ENCODE measurements at places on chromosomes 11 and 22. TPM values are rescaled to one million over a fixed set of nuclear protein-coding genes. Genes with fewer than 3 reads are reported as not detected.

DNA sequence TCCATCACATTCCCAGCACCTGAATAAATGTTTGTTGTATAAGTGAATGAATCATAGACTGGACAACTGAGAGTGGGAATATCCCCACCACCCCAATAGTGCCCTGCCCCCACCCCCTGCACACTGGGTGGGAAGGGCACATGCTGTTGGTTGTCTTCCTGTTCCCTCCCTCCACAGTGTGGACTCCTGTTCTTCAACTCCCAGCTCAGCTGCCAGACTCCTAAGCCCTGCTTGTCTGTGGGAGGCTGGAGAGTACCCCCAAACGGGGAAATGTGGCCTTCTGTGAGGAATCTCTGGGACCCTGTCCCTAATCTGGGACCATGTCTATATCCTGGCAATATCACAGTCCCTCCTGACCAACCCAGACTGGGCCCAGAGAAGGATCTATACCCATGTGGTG lies 5.5 kb upstream of the MYOD1 start:
- H3K27me3 ChIP-seq, result peaks cover 10% of the 10 kb centered on the region
- no peaks in the 10 kb centered on the region for H3K36me3 ChIP-seq
- no peak overlapping the region for H3K27ac ChIP-seq
- no peak overlapping the region for H3K4me3 ChIP-seq
- no peaks in the 10 kb centered on the region for H3K4me1 ChIP-seq

GRCh38 chr11:1076061-1076665 lies 1.5 kb downstream of the MUC2 start:
- peak; percentile 52 for DNase-seq
- H3K27ac ChIP-seq, result no peak overlapping the region
- no peaks in the 10 kb centered on the region for H3K27me3 ChIP-seq

DNA sequence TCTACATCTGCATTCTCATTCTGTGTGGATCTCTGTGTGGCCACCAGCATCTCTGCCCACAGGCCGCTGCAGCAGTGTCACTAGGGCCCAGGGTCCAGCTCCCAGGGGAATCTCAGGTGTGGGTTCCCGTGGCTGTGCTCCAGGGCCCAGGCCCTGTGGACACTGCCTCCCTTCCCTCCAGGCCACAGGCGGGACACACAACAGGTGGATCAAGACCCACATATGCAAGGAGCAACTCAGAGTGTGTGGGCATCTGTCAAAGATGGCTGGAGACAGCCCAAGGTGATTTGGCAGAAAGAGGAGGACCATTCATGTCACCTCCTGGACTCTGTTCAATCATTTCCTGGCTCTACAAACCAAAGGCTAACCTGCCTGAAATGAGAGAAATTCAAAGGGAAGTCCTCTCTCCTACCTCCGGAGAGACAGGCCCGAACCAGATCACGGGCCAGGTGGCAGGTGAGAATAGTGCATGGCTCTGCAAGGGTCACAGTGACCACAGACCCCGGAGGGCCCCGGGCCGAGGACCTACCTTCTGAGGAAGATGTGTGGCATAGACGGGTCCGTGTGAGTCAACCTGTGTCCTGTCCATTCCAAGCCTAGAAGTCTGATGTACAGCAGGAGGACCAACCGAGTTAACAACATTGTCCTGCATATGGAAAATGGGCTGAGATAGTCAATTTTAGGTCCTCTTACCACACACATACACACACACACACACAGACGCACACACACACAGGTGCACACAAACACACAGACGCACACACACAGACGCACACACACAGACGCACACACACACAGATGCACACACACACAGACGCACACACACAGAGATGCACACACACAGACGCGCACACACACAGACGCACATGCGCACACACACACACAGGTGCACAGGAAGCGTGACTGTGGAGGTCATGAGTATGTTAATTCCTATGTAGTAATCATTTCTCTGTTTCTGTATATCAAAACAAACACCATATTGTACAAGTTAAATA lies 1068.5 kb downstream of the BRD1 start:
- H3K27ac ChIP-seq, result no peak overlapping the region
- peaks cover 11% of the 10 kb centered on the region for H3K27me3 ChIP-seq
- no peaks in the 10 kb centered on the region for H3K4me1 ChIP-seq
- DNase-seq, result peak; percentile 54

FAM89B gene
- total RNA-seq, result 38.0 TPM

GRCh38 chr11:84420271-84420670 lies 1134.1 kb upstream of the CCDC90B start:
- no peaks in the 10 kb centered on the region for H3K4me1 ChIP-seq
- no peaks in the 10 kb centered on the region for H3K27me3 ChIP-seq
- no peak for DNase-seq
- H3K36me3 ChIP-seq, result peaks cover 6% of the 10 kb centered on the region
- no peak overlapping the region for H3K4me3 ChIP-seq

DNA sequence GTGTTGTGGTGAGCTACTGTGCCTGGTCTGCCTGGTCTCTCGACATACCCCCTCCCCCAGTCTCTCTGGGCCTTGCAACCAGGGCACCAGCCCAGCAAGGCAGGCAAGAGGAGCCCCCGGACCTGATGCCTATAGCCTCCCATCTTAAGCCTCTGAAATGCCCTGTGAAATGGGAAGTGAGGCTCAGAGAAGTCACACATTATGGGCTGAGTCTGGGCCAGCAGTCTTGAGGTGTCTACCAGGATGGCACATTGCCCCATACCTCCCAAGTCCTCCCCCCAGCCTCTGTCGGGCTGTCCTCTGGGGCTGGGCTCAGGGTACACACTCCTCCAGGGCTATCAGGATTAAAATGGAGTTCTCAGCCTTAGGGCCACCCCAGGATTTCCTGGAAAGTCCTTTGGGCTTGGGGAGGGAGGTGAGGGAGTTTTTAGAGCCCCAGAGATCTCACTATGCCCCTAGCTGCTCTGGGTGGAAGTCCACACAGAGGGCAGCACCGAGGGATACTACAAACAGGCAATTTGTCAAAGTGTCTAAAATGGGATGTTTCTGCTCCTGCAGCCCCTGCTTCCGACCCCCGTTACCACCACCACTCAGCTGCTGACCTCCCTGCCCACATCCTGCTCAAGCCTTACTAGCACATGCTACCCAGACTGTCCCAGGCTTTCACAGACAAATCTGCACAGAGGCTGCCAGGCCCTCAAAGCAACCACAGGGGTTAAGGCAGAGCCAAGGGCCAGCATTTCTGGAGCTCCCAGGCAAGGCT lies 3.1 kb upstream of the SH3BP1 start:
- no peaks in the 10 kb centered on the region for H3K36me3 ChIP-seq
- H3K4me3 ChIP-seq, result peak overlapping the region; percentile 68
- peak; percentile 82 for DNase-seq
- H3K4me1 ChIP-seq, result peaks cover 50% of the 10 kb centered on the region

GAB4 gene
- total RNA-seq, result not detected

MRGPRX4 gene
- total RNA-seq, result not detected

TESMIN gene
- total RNA-seq, result 4.9 TPM

SCT gene
- total RNA-seq, result not detected

PLEKHA7 gene
- total RNA-seq, result 0.84 TPM

DNA sequence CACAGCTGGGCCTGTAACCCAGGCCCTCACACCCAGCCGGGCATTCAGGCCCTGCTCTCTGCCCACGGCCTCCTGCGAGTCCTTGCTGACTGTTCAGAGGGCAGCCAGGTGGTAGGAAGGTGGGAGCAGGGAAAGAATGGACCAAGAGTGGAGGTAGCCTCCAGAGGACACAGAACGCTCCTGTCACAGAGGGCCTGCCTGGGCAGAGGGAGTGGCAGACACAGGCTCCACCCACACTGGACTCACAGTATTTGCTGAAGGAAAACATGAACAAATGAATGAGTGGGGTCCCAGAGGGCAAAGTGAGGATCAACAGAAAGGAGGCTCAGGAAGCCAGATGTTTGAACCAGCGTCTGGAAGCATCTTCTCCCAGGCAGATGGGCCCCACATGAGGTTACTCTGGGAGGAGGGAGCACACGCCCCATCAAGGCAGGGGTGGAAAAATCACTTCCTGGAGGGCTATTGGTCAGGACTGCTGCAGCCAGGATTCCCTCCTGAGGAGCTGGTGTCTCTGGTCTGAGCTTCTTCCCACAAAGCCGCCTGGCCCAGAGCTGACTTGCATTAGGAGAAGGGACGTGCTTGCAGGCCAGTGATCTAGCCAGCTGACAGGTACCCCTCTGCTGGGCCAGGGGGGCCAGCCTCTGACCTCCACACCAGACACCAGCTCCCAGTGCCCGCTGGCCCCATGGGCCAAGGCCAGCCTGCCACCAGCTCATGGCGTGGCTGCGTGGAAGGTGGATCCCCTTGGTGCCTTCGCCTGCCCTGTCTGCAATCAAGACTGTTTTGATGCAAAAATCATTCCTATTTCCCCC lies 84.0 kb downstream of the THAP12 start:
- H3K27me3 ChIP-seq, result peaks cover 4% of the 10 kb centered on the region
- H3K4me3 ChIP-seq, result no peak overlapping the region
- H3K4me1 ChIP-seq, result peaks cover 13% of the 10 kb centered on the region
- H3K36me3 ChIP-seq, result no peaks in the 10 kb centered on the region

DNA sequence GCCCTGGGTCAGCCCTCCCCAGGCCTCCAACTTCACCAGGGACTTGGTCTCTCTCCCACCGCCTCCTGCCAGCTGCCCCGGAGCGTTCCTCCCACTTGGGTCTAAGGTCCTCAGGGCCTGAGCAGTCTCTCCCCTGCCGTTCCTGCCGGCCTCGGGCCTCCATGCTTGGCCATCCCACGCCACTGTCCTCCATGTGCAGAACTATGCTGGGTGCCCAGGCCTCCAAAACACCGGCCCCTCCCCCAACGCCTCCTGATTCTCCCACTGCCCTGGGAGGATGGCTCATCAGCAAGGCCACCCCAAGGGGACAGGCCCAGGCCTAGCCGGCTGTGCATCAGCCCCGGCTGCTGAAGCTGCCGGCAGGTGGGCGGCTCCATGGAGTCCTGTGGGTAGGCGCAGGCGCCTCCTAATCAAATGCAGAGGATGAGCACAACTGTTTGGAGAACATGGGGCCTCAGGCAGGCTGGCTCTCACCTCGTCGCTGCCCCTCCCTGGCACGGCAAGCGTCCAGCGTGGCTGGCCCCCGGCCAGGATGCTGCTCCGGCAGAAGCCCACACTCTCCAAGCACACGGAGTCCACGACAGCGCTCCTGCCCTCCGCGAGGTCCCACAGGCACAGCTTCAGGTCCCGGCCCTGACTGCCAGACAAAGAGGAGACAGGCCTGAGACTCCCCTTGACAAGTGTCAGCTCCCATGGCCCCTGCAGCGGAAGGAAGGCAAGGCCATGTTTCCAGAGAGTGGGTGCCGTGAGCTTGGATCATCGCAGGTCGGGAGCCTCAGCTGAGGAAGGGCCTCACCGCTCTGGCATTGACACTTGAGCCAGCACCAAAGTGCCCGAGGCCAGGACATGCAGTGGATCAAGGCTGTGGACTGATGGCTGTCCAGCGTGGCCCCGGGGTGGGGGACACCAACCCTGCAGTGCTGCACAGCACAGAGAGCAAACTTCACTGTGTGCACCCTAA lies 42.6 kb downstream of the GNB1L start:
- H3K27me3 ChIP-seq, result no peaks in the 10 kb centered on the region
- no peak overlapping the region for H3K4me3 ChIP-seq
- no peak overlapping the region for H3K27ac ChIP-seq
- H3K4me1 ChIP-seq, result no peaks in the 10 kb centered on the region

DNA sequence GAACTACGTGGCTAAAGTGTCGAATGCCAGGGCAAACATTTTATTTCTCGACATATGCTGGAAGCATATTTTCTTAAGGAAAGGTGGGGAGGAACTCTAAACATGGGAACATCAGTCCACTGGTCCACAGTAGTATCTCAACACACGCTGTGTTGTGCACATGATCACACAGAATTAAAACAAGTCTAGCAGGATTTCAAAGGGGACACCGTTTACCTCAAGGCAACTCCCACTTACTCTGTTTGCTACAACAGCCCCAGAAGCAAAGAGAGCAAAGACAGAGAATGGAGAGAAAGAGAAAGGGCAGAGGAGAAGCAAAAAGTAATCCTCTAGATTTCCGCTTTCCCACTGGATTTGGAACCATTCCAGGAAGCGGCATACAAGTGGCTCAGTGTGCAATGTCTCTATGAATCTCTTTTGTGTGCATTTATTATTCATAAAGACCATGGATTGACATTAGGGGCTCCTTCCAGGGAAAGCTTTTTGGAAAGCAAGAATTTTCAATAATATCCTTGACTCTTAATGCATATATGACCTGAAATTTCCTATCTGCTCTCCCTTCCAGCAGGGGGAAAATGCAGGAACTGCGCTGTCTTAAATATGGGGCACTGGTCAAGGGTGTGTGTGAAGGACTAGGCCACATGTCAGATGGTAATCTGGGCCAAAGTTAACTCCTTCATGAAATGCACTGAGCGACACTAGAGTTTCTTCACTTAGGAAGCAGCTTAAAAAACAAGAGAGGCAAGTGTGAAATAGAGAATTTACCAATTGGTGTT lies 34.8 kb upstream of the CCDC34 start:
- no peak overlapping the region for H3K27ac ChIP-seq
- H3K4me1 ChIP-seq, result no peaks in the 10 kb centered on the region
- H3K27me3 ChIP-seq, result peaks cover 9% of the 10 kb centered on the region
- no peak for DNase-seq

TYR gene
- total RNA-seq, result not detected

- no peak overlapping the region for H3K27ac ChIP-seq
- peak overlapping the region; percentile 67 for H3K4me3 ChIP-seq
- H3K27me3 ChIP-seq, result peaks cover 7% of the 10 kb centered on the region
- DNase-seq, result no peak
Measured at GRCh38 chr11:1573903-1574237, 1.8 kb upstream of the DUSP8 start.

P2RY2 gene
- 0.20 TPM for total RNA-seq

GRCh38 chr11:120420572-120420971 lies 84.4 kb downstream of the ARHGEF12 start:
- H3K27me3 ChIP-seq, result no peaks in the 10 kb centered on the region
- no peak for DNase-seq
- H3K36me3 ChIP-seq, result peaks cover 4% of the 10 kb centered on the region
- no peaks in the 10 kb centered on the region for H3K4me1 ChIP-seq
- H3K4me3 ChIP-seq, result no peak overlapping the region

DNA sequence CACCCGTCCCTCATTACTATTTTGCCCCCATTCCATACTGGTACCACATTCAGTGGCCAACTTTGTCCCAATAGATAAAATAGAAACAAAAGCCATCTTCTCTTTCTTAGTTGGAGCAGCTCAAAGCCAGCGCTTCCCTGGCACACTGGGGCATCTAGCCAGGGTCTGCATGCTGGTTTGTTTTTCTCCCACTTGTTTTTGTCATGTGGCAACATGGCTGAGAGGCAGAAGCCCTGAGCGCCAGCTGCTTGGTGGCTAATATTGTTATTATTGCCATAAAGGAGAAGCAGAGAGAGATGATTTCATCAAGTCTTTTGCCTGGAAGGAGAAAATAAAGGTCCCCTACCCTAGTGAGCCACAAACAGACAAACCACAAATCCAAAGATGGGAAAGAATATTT lies 48.4 kb upstream of the CRTAM start:
- H3K27me3 ChIP-seq, result no peaks in the 10 kb centered on the region
- no peak overlapping the region for H3K27ac ChIP-seq
- no peak for DNase-seq
- no peak overlapping the region for H3K4me3 ChIP-seq
- H3K4me1 ChIP-seq, result no peaks in the 10 kb centered on the region

DNA sequence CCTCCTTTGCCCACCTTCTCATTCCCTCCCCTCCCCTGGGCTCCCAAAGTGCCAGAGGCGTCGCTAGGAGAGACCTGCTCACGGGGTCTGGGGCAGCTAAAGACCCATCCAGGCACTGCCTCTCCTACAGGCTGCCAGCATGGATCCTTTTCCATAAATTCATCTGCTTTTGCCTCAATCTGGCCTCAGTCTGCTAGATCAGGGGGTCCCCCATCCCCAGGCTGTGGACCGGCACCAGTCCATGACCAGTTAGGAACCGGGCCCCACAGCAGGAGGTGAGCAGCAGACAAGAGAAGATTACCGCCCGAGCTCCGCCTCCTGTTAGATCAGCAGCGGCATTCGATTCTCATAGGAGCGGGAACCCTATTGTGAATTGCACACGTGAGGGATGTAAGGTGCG lies 12.3 kb downstream of the LTO1 start:
- peaks cover 4% of the 10 kb centered on the region for H3K36me3 ChIP-seq
- no peak overlapping the region for H3K27ac ChIP-seq
- DNase-seq, result no peak
- no peaks in the 10 kb centered on the region for H3K4me1 ChIP-seq

TMPRSS6 gene
- total RNA-seq, result 1.9 TPM

All from natural killer cell treated with Interleukin-12 subunit alpha and Interleukin-12 subunit beta and Interleukin-15 and Interleukin-18, amount 100 ng/mL, for 72 hours (primary cell).